ENCODE measurements at places on chromosomes 4 and X. TPM values are rescaled to one million over a fixed set of nuclear protein-coding genes. Genes with fewer than 3 reads are reported as not detected.

Gene PDE6B
- under 0.01 TPM for total RNA-seq

Gene LRP2BP
- 1.6 TPM for total RNA-seq

Gene ATP8A1
- 0.78 TPM for total RNA-seq

Gene ERCC6L
- 1.4 TPM for total RNA-seq

Gene FAM9B
- 0.88 TPM for total RNA-seq

Gene CDKL2
- 0.26 TPM for total RNA-seq

Gene HMX1
- total RNA-seq = not detected

Gene ZNF732
- 0.32 TPM for total RNA-seq

Gene PIR
- 15.4 TPM for total RNA-seq

Measured in epithelial cell of alveolus of lung (primary cell).